ENCODE measurements at places on chromosomes 16 and 17. TPM values are rescaled to one million over a fixed set of nuclear protein-coding genes. Genes with fewer than 3 reads are reported as not detected.

ASGR1 gene
- total RNA-seq: 1.2 TPM

RHBDL3 gene
- 4.3 TPM for total RNA-seq

NPW gene
- total RNA-seq: 1.1 TPM

KLHL11 gene
- total RNA-seq: 2.7 TPM

TMEM170A gene
- 13.9 TPM for total RNA-seq

TBC1D3H gene
- total RNA-seq: not detected

CPNE7 gene
- total RNA-seq: 48.7 TPM
